Right ventricle myocardium superior (tissue), 1 donor: ENCODE measurements at places on chromosomes 5 and 9. TPM values are rescaled to one million over a fixed set of nuclear protein-coding genes. Genes with fewer than 3 reads are reported as not detected.

The FOXD4L5 gene
- total RNA-seq: not detected

The BTNL8 gene
- total RNA-seq: not detected

The CDC14B gene
- total RNA-seq: 15.1 TPM

DNA sequence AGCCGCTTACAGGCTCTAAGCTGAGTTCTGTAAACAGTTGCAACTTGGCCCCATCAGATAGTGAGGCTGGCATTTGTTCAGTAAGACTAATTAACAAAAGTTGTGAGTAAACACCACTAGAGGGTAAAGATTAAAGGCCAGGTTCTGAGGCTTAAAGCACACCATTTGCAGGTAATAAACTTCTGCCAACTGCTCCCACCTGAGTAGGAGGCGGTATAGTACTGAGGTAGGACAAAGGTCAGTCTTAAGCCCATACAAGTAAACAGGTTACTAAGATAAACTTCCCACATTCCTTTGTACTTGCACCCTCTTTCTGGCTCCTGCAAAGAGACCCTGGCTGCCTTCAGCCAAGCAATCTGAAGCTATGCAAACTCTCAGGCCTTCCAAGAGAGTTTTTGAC is 419.6 kb downstream of the DNAH5 start:
- no peak for DNase-seq

- no peak for DNase-seq
Measured at GRCh38 chr9:76686756-76687155, 77.5 kb upstream of the PCA3 start.

DNA sequence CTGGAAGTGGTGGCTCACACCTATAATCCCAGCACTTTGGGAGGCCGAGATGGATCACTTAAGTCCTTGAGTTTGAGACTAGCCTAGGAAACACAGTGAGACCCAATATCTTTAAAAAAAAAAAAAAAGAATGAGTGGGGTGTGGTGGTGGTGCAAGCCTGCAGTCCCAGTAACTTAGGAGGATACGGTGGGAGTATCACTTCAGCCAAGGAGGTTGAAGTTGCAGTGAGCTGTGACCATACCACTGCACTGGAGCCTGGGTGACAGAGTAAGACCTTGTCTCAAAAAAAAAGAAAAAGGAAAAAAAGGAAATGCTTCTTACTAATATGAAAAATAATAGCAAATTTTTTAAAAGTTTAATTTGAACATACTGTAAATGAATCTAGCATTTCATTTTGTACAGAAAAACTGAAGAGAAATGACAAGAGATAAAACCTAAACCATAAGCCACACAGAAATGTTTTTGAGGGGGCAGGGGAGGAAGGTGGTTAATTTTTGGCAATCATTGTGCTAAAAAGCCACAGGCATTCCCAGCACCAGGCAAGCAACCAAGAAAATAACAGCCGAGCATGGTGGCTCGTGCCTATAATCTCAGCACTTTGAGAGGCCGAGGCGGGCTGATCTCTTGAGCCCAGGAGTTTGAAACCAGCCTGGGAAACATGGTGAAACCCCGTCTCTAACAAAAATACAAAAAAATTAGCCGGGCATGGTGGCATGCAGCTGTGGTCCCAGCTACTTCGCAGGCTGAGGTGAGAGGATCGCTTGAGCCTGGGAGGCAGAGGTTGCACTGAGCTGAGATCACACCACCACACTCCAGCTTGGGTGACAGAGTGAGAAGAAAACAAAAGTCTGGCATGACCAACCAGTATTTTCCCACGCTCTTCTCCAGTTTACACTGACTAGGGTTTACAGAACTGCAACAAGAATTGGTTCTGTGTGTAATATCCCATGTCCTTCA is 114.5 kb upstream of the NR5A1 start:
- no peak for DNase-seq

GRCh38 chr5:53568401-53568800 is 8.0 kb downstream of the NDUFS4 start:
- DNase-seq: no peak

DNA sequence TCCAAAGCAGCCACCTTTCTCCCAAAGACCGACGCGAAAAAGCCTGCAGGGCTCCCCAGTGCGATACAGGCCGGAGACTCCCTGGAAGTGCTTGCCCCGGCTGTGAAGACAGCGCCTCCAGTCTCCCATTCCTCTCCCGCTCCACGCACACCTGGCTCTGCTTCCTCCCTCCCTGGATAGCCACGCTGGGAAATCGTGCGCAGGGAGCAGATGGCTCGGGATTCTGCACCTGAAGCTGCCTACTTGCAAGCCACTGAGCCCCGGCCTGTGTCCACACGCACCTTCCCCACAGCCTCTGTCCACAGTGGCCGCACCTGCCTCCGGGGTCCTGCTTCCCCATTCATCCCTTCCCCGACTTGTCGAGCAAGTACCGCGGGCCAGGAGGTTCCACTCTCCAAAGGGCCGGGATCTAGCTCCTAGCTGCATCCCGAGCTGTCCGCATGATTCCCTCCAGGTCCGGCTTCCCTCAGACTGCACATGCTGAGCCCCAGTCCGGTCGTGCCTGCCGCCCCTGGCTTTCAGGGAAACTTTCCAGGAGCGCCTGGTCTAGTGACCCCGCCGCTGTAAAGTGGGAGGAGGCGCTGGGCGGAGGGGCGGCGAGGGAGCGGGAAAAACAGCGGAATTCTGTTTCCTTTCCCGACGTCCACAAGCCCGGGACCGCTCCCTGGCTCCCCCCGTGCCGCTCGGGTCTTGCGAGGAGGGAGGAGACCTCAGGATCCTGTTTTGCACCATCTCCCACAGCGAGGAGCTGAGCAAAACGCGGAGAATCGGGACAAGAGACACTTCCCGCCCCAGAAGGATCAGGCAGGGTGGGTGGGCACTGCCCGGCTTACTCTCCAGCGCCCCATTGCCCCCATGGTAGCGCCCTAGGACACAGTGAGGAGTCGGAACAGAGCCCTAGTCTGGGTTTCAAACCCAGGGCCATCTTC is 2.0 kb downstream of the SEMA6A start:
- DNase-seq: peak; percentile 55

DNA sequence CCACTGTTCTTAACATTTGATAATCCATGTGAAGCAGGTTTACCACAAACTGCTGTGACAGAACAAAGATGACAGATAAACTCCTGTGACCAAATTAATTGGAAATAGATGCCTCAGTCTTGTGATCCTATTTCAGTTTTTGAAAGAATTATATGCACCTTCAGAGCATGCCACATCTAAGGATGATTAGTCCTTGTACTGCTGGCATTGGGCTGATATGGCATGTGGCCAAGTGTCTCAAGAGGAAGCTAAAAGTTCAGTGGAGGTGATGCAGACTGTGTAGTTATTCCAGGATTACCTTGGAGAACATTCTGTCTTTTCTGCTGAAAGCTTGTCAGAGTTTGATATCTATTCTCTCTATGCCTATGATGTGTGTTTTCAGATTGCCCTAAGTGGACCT is 314.4 kb upstream of the EFNA5 start:
- no peak for DNase-seq
